ENCODE measurements at places on chromosomes 7 and 10.

GRCh38 chr7:28960071-28960840, 2.1 kb upstream of the TRIL start:
- DNase-seq: peak; percentile 43

- no peak for DNase-seq
These were observed 4.9 kb upstream of the SLF2 start for GRCh38 chr10:100907773-100908363.

DNA sequence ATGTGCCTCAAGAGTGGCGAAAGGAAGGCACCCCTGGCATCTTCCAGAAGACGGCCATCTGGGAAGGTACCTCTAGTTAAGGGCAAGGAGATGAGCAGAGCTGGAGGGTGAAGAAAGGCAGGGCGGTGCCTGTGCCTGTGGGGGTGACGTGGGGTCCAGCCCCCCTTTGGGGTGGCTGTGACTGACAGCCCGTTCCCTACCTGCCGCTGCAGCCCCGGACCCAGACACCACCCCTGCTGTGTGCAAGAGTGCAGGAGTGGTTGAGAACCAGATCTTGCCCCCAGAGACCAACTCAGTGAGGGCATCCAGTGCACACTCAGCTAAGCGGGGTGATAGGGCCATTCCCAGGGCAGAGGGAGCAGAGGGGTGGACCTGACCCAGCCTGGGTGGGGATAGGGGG, 4.3 kb upstream of the MUC17 start:
- peak; percentile 35 for DNase-seq

- no peak for DNase-seq
These were observed 354.5 kb downstream of the WDR11 start for GRCh38 chr10:121205625-121206024.

GRCh38 chr10:120684226-120684625, 166.9 kb upstream of the WDR11 start:
- no peak for DNase-seq

- no peak for DNase-seq
These were observed 56.3 kb downstream of the CACUL1 start for GRCh38 chr10:118698421-118698820.

GRCh38 chr10:57142925-57143576, 782.0 kb upstream of the ZWINT start:
- no peak for DNase-seq

- DNase-seq: no peak
These were observed 166.0 kb upstream of the GDF10 start for GRCh38 chr10:47133871-47134570.

DNA sequence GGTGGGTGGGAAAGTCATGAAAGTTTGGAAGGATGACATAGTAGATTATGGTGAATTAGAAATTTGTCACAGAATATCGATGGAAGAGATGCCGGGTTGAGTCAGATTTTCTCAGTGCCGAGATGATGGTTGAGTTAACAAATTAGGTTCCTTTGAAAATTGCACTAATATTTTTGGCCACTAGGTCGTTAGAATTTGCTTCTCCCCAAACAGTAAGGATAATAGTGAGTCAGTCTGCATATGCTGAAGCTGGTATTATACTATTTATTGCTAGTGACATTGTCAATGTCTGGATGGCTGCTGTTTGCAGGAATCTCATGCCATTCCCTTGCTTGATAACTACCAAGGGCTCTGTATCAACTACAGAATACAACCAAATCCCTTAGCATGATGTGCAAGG, 37.7 kb upstream of the MINDY3 start:
- DNase-seq: no peak

GRCh38 chr10:18409599-18410397, 241.6 kb downstream of the NSUN6 start:
- no peak for DNase-seq

- DNase-seq: no peak
These were observed 7.9 kb downstream of the LUC7L2 start for GRCh38 chr7:139367438-139368155.

GRCh38 chr7:157693071-157693520, 356.3 kb downstream of the DNAJB6 start:
- DNase-seq: no peak

DNA sequence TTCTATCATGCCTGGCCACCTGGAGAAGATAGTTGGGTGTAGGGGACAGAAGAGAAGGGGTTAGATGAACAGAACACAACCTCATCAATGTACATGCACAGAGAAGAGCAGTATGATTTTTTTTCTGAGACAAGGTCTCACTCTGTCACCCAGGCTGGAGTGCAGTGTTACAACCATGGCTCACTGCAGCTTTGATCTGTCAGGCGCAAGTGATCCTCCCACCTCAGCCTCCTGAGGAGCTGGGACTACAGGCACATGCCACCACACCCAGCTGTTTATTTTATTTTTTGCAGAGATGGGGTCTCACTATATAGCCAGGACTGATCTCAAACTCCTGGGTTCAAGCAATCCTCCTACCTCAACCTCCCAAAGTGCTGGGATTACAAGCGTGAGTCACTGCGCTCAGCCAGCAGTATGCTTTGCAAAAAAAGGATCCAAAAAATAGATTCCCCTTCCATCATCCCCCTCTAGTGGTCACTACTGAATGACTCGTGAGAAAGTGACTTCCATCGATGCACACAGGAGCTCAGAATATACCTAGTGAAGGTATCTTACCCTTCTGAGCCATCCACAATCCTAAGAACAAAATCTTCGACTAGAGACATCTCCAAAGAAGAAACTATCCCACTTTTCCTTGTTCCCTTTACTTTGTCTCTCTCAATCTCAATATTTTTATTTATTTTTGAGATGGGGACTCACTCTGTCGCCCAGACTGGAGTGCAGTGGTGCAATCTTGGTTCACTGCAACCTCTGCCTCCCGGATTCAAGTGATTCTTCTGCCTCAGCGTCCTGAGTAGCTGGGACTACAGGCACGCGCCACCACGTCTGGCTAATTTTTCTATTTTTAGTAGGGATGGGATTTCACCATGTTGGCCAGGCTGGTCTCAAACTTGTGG, 21.0 kb downstream of the ZCWPW1 start:
- DNase-seq: no peak

GRCh38 chr10:64109926-64110495, 588.8 kb downstream of the REEP3 start:
- no peak for DNase-seq

DNA sequence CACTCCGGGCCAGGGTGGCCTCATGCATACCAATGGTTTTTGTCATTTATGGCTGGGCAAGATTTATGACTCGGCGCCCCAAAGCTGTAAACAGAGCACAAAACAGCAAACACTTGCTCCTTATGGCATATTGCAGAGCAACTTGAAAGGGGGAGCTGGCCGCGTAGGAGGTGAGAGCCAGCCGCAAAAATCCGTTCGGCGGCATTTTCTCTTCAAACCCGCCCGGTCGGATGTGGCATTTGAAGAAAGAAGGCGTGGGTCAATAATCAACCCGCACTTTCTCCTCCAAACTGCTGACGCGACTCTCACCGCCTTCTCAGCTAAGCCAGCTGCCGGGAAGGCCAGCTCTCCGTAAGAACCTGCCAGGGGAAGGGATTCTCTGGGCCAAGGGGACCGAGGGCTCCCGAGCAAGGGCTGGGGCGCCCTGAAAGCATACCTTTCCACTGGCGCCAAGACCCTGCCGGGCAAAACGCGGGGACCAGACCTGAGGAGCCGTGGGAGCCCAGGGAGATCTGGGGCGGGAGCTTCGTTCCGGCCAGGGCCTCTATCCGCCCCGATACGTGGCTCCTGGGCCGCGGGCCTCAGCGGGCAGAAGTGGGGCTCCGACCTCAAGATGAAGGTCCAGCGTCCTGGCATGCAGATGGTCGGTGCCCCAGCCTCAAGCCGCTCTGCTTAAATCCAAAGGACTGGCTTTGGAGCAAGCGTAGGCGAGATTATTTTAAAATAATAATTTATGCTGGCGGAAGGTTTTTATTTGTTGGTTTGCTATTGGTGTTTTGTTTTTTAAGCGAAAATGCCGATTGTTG, 12.9 kb upstream of the HOXA2 start:
- no peak for DNase-seq

DNA sequence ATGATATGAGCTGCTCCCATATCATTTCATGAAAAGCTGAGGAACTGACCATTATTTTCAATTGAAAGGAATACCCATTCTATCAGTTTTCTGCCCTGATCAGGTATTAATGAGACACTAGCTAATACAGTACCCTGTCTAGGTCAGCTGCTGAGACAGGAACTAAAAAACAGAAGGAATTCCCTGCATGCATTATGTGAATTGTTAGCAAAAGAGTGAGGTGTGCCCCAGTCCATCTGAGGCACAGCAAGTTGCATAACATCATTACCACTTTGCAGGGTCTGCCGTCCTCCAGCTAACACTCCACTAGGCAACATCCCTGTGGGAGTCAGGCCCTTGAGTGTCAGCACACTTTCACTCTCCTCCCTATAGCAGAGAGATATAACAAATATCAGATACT, 11.1 kb upstream of the MSS51 start:
- no peak for DNase-seq
